ENCODE measurements at places on chromosomes 2 and 18. TPM values are rescaled to one million over a fixed set of nuclear protein-coding genes. Genes with fewer than 3 reads are reported as not detected.

ARID5A gene
- total RNA-seq = 19.1 TPM

REG3G gene
- not detected for total RNA-seq

CCDC141 gene
- under 0.01 TPM for total RNA-seq

SERPINB4 gene
- total RNA-seq = not detected

AP1S3 gene
- 26.5 TPM for total RNA-seq

RNF125 gene
- total RNA-seq = 0.33 TPM

PLGLB1 gene
- total RNA-seq = 0.63 TPM

RPIA gene
- 10.9 TPM for total RNA-seq

CRYGC gene
- total RNA-seq = not detected

FBXO48 gene
- 0.33 TPM for total RNA-seq

TCF4 gene
- total RNA-seq = 14.2 TPM

EEF1B2 gene
- total RNA-seq = 366 TPM

PROKR1 gene
- total RNA-seq = not detected
